ENCODE measurements at places on chromosomes 7 and 10.
A peak's percentile ranks its signal among the peaks of the same experiment; 100 is the strongest.

DNA sequence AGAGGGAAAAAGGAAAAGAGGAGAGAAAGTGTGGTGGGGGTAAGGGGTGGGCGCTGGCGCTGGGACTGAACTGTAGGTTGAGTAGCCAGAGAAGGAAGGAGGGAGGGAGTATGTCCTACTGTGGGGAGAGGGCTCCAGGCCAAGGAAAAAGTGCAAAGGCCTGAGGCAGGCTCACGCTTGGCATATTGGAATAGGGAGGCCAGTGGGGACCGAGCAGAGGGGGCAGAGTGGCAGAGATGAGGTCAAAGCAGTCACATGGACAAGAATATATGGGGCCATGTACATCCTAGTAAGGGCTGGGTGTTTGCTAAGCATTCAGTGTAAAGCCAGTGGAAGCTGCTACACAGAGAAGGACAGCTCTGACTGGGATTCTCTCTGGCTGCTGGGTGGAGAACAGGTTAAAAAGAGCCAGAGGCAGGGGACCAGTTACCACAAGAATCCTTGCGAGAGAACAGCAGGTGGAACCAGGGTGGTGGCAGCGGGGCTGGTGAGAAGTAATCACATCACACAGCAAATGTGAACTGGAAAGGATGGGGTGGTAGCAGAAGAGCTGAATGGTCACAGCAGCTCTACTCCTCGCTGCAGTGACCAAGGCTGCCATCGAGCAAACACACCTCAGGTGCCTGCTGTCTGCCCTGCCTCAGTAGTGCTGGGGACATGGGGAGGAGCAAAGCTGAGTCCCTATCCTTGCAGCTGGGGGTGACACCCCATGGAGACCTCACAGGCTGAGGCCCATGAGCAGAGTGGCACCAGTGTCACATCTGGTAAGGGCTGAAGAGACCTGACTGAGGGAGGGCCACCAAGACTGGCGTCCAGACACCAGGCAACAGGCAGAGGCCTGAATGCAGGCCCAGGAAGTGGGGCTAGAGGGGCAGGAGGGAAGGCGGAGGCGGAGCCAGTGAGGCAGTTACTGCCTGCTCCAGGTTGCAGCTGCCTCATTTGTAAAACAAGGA is 39.5 kb downstream of the FAM53B start:
- H3K4me1 ChIP-seq: peaks cover 42% of the 10 kb centered on the region
- no peaks in the 10 kb centered on the region for H3K36me3 ChIP-seq
- no peak for DNase-seq
- peak overlapping the region; percentile 39 for H3K27ac ChIP-seq
- H3K4me3 ChIP-seq: no peak overlapping the region
- H3K27me3 ChIP-seq: no peaks in the 10 kb centered on the region

- no peak overlapping the region for H3K27ac ChIP-seq
- DNase-seq: peak; percentile 28
- no peaks in the 10 kb centered on the region for H3K27me3 ChIP-seq
- no peak overlapping the region for H3K4me3 ChIP-seq
- no peaks in the 10 kb centered on the region for H3K36me3 ChIP-seq
These were observed 16.2 kb downstream of the CEP55 start for GRCh38 chr10:93512565-93512964.

- no peak overlapping the region for H3K4me3 ChIP-seq
- no peak for DNase-seq
- peaks cover 3% of the 10 kb centered on the region for H3K4me1 ChIP-seq
- H3K27me3 ChIP-seq: no peaks in the 10 kb centered on the region
These were observed 68.5 kb upstream of the DKK1 start for GRCh38 chr10:52245547-52245946.

DNA sequence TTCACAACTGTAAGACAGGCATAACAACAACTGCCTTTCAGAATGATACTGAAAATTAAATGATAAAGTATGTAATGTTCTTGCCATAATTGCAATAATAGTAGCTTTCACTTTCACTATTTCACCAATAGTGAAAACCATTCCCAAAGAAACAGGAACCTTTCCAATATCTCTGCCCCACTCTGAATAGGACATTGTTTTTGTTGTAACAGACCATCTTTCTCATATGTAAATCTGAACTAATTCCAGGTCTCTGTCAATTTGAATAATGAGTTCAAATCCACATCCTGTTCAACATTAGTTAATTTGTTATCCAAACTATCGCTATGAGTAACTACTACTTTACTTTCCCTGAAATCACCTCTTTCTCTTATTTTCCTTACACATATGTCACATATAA is 148.0 kb downstream of the LRRN3 start:
- no peak overlapping the region for H3K4me3 ChIP-seq
- H3K27me3 ChIP-seq: no peaks in the 10 kb centered on the region
- no peak overlapping the region for H3K27ac ChIP-seq
- no peaks in the 10 kb centered on the region for H3K36me3 ChIP-seq
- H3K4me1 ChIP-seq: no peaks in the 10 kb centered on the region

DNA sequence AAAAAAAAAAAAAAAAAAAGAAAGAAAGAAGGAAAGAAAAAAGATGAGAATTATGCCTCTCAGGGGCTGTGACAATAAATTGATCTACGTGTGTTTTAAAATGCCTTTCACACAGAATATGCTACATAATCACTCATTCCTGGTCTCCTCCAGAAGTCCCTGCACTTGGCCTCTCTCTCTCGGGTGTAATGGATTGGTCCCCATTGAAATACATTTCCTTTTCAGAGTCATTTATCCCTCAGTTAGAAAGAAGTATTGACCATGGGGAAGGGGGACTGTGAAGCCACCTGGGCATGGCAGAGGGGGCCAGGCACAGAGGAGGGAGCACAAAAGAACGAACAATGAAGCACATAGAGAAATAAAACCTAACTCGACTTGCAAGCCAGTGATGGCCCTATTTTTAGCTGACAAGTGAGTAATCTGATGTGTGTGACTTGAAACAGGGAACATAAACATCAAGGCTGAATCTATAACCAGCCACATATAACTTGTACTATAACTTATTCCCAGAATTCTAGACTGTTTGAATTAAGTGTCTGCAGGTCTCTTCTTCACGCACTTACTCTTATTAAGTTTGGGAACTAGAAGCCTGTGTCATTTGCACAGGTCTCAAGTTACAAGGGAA is 490.8 kb downstream of the KCNMA1 start:
- H3K4me1 ChIP-seq: peaks cover 3% of the 10 kb centered on the region
- H3K27ac ChIP-seq: no peak overlapping the region
- H3K4me3 ChIP-seq: no peak overlapping the region

DNA sequence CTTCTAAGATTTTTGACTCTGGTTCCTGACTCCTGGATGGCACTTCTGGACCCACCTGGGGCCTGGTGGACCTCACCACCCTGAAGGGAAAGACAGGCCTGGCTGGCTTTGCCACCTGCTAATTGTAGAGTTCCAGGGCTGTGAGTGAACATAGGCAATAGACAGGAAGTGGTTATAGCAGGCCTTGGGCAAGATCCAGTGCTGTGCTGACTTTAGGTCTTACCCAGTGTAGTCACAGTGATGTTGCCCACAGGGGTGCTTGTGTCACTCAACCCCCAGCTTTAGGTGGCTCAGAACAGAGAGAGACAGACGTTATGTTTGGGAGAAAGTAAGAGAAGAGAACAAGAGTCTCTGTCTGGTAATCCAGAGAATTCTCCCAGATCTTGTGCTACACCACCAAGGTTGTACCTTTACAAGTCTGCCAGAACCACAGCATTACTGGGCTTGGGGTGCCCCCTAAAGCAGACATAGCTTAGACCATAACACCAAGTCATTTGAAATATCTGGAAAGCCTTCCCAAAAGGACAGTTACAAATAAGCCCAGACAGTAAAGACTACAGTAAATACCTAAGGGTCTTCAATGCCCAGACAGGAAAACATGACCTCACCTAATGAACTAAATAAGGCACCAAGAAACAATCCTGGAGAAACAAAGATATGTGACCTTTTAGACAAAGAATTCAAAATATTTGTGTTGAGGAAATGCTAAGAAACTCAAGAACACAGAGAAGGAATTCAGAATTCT is 303.4 kb downstream of the PCLO start:
- H3K36me3 ChIP-seq: no peaks in the 10 kb centered on the region
- H3K27ac ChIP-seq: no peak overlapping the region
- H3K27me3 ChIP-seq: no peaks in the 10 kb centered on the region

GRCh38 chr7:137916980-137917645 is 70.3 kb upstream of the DGKI start:
- peak overlapping the region; percentile 61 for H3K27ac ChIP-seq
- peaks cover 17% of the 10 kb centered on the region for H3K36me3 ChIP-seq
- peaks cover 21% of the 10 kb centered on the region for H3K4me1 ChIP-seq
- DNase-seq: no peak

DNA sequence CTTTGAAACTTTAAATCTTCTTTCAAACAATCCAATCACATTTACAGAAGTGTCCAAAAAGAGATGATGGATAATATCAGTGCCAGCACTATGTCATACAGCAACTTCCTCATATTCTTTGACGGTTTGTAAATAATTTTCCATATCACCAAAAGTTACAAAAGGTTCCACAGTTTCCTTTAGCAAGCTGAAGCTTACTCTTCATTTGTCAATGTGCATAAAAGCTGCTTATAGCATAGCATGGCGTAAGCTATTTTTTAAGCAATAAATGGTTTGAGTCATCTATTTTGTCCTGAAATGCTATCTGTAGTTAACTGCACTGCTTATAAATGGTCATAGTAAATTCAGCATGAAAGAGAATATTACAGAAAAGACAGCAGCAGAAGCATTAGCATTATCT is 95.1 kb downstream of the ETV1 start:
- H3K4me3 ChIP-seq: no peak overlapping the region
- H3K36me3 ChIP-seq: peaks cover 34% of the 10 kb centered on the region
- DNase-seq: no peak
- H3K27ac ChIP-seq: no peak overlapping the region
- no peaks in the 10 kb centered on the region for H3K27me3 ChIP-seq
- H3K4me1 ChIP-seq: no peaks in the 10 kb centered on the region

DNA sequence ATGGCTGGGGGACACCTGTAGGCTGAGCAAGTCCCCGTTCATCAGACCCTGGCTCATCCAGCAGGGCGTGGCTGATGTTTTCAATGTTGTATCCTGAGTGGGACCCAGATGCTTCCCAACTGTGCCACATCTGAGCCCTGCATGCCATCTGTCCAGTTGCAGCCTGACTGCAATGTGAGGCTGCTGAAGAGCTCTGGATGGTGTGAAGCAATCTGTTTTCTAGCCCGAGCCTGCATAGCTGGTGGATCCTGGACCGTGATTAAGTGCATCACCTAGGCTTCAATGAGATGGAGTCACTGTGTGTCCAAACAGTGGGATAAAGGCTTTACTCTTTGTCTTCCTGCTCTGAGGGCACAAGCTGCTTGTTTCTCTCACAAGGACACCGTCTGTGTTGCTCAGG is 99.8 kb downstream of the TCF7L2 start:
- no peaks in the 10 kb centered on the region for H3K36me3 ChIP-seq
- peaks cover 24% of the 10 kb centered on the region for H3K4me1 ChIP-seq
- H3K27ac ChIP-seq: no peak overlapping the region
- no peaks in the 10 kb centered on the region for H3K27me3 ChIP-seq

DNA sequence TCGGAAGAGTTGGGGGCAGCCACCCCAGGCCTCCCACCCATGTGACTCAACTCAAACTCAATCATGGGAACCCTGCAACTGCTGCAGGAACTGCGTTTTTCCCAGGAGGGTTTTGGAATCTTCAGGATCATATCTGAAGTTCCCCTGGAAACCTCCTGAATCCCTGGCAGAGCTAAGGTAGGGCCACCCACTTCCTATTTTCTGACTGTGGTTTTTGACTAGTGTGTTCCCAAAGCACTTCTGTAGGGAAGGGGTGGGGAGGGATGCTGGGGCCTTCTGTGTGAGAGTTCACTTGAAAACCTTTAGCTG is 127.6 kb upstream of the UNC5B start:
- H3K36me3 ChIP-seq: no peaks in the 10 kb centered on the region
- H3K4me1 ChIP-seq: peaks cover 8% of the 10 kb centered on the region
- no peak for DNase-seq
- H3K27ac ChIP-seq: no peak overlapping the region
- no peak overlapping the region for H3K4me3 ChIP-seq

DNA sequence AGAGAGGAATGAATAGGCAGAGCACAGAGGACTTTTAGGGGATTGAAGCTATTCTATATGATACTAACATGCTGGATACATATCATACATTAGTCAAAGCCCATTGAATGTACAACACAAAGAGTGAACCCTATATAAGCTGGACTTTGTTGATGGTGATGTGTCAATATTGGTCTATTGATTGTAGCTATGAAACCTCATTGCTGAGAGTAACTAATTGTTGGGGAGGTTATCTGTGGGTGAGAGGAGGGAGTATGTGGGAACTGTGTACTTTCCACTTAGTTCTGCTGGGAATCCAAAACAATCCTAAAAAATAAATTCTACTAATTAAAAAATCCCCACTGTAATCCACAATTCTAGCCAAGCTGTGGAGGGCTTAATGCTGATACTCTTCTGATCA is 22.0 kb upstream of the CYP2C9 start:
- H3K4me1 ChIP-seq: no peaks in the 10 kb centered on the region
- H3K27me3 ChIP-seq: no peaks in the 10 kb centered on the region
- no peak overlapping the region for H3K27ac ChIP-seq
- no peaks in the 10 kb centered on the region for H3K36me3 ChIP-seq
- no peak overlapping the region for H3K4me3 ChIP-seq

DNA sequence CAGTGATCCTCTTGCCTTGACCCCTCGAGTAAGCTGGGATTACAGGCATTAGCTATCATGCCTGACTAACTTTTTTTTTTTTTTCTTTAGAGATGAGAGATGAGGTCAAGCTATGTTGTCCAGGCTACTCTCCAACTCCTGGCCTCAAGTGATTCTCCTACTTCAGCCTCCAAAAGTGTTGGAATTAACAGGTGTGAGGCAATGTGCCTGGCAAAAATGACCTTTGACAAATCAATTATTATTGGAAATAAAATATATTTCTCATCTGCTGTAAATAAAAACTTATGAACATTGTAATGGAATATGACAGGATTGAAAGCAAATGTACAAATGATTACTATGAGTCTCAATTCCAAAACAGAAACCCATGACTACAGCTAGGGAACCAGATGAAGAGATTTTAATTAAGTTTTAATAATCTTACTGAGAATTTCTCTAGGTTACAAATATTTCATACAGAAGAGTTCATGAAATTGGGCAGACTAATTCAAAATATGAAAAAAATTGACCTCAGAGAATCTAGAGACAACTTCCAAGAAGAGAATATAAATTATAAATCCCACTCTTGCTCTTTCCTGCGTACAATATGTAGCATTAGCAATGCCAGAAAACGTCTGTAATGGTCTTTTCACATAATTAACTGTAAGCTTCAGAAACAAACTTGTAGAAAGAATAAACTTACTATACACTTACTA is 414.7 kb downstream of the DGKB start:
- H3K4me1 ChIP-seq: no peaks in the 10 kb centered on the region
- no peak overlapping the region for H3K4me3 ChIP-seq
- no peak overlapping the region for H3K27ac ChIP-seq

DNA sequence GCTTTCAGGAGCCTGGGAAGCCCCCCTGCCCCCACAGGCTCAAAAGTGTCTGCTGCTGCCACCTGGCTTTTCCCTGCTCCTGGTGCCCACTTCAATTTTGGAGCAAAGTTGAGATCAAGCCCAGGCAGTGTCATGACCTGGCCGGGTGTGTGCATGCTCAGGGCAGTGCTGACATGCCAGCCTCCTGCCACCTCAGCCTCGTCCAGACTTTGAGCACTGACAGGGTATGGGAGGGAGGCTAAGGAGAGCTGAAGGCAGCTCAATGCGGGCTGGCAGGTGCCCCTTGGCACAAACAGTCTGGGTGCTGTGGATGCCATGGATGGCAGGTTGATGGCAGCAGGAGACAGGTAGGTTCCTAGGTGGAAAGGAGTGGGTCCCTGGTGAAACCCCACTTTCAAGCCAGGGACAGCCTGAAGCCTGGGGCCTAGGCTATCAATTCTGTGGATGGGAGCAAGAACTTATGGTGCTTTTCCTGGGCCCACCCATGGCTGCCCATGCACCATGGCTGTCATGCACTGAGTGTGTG is 12.3 kb upstream of the ECHDC3 start:
- H3K36me3 ChIP-seq: no peaks in the 10 kb centered on the region
- no peaks in the 10 kb centered on the region for H3K4me1 ChIP-seq
- H3K27ac ChIP-seq: no peak overlapping the region
- H3K27me3 ChIP-seq: no peaks in the 10 kb centered on the region
